ENCODE measurements at places on chromosomes 12 and 14.

GRCh38 chr12:125229878-125230530, 164.8 kb downstream of the AACS start:
- DNase-seq: no peak

GRCh38 chr14:82537831-82538230, 1004.2 kb upstream of the SEL1L start:
- DNase-seq: no peak

- DNase-seq: no peak
Observed at GRCh38 chr14:59214702-59215302, 26.3 kb downstream of the DAAM1 start.

DNA sequence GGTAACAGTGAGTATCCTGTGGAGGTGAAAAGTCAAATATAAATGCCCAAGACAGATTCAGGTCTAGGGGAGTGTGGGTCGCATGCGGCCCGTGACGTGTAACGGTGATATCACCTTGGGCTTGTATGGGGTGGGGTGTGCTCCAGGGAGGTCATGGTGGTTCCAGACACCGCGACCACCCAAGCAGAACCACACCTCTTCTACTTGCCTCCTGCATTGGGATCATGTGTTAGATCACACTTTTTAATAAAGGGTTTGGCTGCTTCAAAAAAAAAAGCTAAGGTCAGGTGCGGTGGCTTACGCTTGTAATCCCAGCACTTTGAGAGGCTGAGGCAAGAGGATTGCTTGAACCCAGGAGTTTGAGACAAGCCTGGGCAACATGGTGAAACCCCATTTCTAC, 4.5 kb downstream of the FBLN5 start:
- no peak for DNase-seq

DNA sequence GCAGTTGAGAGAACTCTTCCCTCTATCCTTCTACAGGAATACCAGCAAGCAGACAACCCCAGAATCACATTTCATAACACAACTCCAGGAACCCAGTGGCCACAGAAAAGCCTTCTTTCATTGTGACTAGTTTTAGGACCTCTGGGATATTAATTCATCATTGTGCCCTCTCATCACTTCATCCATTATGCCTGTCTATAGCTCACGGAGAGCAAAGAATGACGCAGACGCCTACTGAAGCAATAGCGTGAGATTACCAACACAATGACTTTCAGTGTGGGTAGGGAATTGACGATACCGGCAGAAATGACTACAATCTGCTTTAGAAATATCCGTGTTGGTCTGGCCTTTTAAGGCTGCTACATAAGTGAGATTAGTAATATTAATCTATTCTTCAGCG, 158.1 kb upstream of the FOXG1 start:
- DNase-seq: peak; percentile 38

- DNase-seq: no peak
Observed at GRCh38 chr14:24840204-24840893, 206.4 kb upstream of the GZMB start.

DNA sequence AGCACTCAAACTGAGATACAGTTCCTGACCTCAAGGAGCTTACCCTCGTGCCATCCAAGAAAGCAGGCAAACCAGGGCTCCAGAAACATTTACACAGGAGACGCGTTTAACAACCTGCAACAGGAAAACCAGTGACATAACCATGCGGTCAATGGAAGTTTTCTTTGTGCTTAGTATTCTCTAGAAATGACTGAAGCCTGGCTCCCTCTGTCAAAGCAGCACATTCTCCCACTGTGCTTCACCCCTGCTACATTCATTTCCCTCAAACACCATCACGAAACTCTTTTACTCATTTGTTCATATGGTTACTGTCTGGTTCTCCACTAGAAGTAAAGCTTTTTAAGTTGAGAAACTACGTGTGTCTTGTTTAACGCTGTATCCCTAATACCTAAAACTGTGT, 161.3 kb upstream of the CCND2 start:
- DNase-seq: no peak

DNA sequence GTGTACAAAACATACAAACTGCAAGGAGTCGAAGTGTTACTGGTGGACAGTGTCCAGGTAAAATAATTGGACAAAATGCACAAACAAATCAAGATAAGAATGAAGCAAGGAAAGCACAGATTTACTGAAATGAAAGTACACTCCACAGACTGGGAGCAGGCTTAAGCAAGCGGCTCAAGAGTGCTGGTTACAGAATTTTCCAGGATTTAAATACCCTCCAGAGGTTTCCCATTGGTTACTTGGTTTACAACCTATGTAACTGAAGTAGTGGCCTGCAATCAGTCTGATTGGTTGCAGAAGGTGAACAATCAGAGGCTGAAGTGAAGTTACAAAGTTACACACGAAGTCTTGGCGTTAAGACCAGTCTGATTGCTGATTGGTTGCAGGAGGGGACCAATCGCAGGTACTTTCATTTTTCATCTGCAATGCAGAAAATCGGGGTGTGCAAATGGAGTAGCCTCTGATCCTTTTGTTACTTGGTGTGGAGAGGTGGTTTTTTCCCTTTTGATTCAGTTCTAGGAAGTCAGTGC, 11.6 kb upstream of the SCN8A start:
- no peak for DNase-seq

- DNase-seq: no peak
Observed at GRCh38 chr12:132618683-132619043, at the start of gene P2RX2. P2RX2 (plus strand) TSS chr12:132618776; CDS start chr12:132618817, 41 bp downstream.

- no peak for DNase-seq
Observed at GRCh38 chr12:82474181-82474797, 116.0 kb downstream of the METTL25 start.

GRCh38 chr14:73829526-73830431, 21.9 kb upstream of the PTGR2 start:
- no peak for DNase-seq

GRCh38 chr12:123671876-123672275, 963 bp downstream of the TCTN2 start:
- DNase-seq: no peak

- DNase-seq: no peak
Observed at GRCh38 chr12:116150001-116150400, 127.5 kb downstream of the MED13L start.

DNA sequence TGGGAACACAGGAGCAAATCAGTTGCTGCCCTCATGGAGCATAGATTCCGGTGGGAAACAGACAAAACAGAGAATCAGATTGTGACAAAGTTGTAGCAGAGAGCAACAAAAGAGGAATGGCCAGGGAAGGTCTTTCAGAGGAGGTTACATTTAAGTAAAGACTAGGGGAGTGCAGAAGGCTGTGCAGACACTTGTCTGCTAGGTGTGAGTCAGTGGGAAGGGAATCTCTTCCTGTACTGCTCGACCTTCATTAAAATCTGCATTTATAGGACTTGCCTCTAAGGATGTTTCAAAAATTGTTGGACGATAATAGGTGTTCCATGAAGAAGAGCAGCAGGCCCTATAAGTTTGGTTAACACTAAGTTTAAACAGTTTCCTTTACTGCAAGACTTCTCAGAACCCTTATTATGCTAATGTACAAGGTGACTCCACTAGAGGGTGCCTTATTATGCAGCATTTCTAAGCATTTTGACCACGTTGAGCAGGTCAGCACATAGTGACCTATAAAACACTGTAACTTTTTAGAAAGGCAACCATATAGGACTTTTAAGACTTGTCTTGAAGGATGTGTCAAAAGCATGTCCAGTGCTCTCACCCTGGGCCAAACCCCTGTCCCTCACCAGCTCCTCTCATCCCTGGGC, 91.8 kb upstream of the RIC8B start:
- no peak for DNase-seq

GRCh38 chr12:98317939-98318899, 197.2 kb upstream of the TMPO start:
- DNase-seq: no peak

GRCh38 chr14:100296106-100296651, 10.1 kb downstream of the SLC25A29 start:
- no peak for DNase-seq

- DNase-seq: peak; percentile 47
Observed at GRCh38 chr14:55438066-55438683, 2.2 kb downstream of the TBPL2 start.

GRCh38 chr14:45254771-45255170, 1.8 kb upstream of the MIS18BP1 start:
- DNase-seq: no peak

All from Ammon's horn (tissue), 1 donor.